Activated CD4-positive, alpha-beta T cell treated with anti-CD3 and anti-CD28 coated beads, Interleukin-2, amount 10 ng/mL, durations not matched to agents 24 days and 14 days (primary cell): ENCODE measurements at places on chromosomes 2 and 18. TPM values are rescaled to one million over a fixed set of nuclear protein-coding genes. Genes with fewer than 3 reads are reported as not detected.

- no peak overlapping the region for H3K27ac ChIP-seq
- DNase-seq: no peak
- H3K27me3 ChIP-seq: peaks cover 5% of the 10 kb centered on the region
Measured at GRCh38 chr18:36648803-36649202, 180.0 kb downstream of the TPGS2 start.

DNA sequence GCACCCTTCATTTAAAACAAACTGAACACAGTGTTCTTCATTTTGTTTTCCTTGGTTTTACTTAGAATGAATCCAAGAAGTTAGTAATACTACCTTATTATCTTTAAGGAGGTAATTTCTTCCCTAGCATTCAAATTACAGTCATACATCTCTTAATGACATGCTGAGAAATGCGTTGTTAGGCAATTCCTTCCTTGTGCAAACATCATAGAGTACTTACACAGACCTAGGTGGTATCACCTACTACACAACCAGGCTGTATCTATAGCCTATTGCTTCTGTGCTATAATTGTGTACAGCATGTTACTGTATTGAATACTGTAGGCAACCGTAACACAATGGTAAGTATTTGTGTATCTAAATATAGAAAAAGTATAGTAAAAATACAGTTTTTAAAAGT is 8.4 kb upstream of the CABYR start:
- DNase-seq: no peak
- H3K36me3 ChIP-seq: peaks cover 52% of the 10 kb centered on the region
- H3K4me1 ChIP-seq: no peaks in the 10 kb centered on the region
- H3K4me3 ChIP-seq: no peak overlapping the region

GRCh38 chr2:145740302-145740701 is 1220.4 kb upstream of the ZEB2 start:
- H3K27ac ChIP-seq: peak overlapping the region; percentile 26
- H3K4me1 ChIP-seq: peaks cover 11% of the 10 kb centered on the region
- peaks cover 1% of the 10 kb centered on the region for H3K27me3 ChIP-seq
- no peak for DNase-seq

- H3K4me3 ChIP-seq: no peak overlapping the region
- H3K36me3 ChIP-seq: no peaks in the 10 kb centered on the region
- H3K27ac ChIP-seq: no peak overlapping the region
- no peaks in the 10 kb centered on the region for H3K4me1 ChIP-seq
- no peaks in the 10 kb centered on the region for H3K27me3 ChIP-seq
- no peak for DNase-seq
Measured at GRCh38 chr2:149703281-149703680, 115.7 kb upstream of the MMADHC start.

DNA sequence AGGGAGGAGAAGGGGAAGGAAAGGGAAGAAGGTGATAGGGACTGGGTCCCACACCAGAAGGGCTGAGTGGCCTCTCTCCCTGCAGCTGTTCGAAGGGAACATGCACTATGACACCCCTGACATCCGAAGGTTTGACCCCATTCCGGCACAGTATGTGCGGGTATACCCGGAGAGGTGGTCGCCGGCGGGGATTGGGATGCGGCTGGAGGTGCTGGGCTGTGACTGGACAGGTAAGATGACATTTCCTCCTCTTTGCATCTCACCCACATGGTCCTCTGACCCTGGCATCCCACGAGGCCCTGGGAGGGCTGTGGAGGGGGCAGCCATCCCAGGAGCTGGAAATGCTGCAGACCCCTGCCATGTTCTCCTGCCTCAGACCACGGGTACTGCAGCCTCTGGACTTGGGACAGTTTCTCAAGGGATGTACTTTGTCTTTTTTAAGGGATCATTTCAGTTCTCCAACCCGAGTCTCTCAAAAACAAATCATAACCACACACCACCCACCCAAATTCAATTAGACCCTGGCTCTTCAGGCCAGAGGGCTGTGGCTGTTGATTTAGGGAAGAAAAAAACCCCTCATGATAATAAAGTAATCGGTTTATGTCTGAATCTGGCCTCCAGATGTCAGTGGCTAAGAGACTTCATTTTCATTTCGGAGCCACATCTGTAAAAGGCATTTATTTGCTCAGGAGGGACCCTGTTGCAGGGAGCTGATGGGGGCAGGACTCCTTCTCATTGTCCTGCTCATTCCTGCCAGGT is 63.5 kb downstream of the NRP2 start:
- peaks cover 16% of the 10 kb centered on the region for H3K36me3 ChIP-seq
- DNase-seq: no peak
- H3K27me3 ChIP-seq: peaks cover 4% of the 10 kb centered on the region
- H3K4me1 ChIP-seq: no peaks in the 10 kb centered on the region

DNA sequence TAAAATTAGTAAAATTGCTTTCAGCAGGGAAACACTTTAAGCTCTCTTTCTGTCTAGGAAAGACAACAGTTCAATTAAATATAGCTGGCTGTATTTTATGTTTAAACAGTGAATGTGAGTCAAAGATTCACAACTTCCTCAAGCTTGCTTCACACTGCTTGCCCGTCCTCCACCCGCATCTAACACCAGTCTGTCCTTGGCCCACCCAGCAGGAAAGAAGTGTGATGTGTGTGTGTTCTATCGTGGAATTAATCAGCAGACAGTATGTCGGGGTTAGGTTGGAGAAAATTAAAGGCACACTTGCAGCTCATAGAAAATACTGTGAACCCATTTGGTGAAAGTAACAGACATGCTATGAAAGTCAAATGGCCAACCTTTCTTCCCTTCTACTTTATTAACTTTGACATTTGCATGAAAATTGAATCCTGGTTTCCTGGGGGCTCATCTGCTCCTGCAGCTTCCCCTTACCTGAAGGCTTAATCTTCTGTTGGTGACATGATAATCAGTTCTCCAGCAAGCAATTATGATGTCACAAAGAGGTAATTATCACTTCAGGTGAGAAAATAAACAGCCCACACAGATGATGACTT is 182.0 kb downstream of the UXS1 start:
- DNase-seq: no peak
- H3K4me3 ChIP-seq: no peak overlapping the region
- H3K36me3 ChIP-seq: peaks cover 1% of the 10 kb centered on the region
- peaks cover 2% of the 10 kb centered on the region for H3K4me1 ChIP-seq
- H3K27me3 ChIP-seq: no peaks in the 10 kb centered on the region
- no peak overlapping the region for H3K27ac ChIP-seq

- H3K27ac ChIP-seq: no peak overlapping the region
- no peak overlapping the region for H3K4me3 ChIP-seq
- no peaks in the 10 kb centered on the region for H3K4me1 ChIP-seq
Measured at GRCh38 chr2:240032406-240033329, 2.4 kb upstream of the OR6B2 start.

GRCh38 chr2:185082749-185083148 is 484.4 kb downstream of the ZNF804A start:
- no peak overlapping the region for H3K27ac ChIP-seq
- no peak overlapping the region for H3K4me3 ChIP-seq
- DNase-seq: no peak
- H3K27me3 ChIP-seq: no peaks in the 10 kb centered on the region
- no peaks in the 10 kb centered on the region for H3K36me3 ChIP-seq

GRCh38 chr18:45980229-45980628 is 13.1 kb upstream of the EPG5 start:
- no peak overlapping the region for H3K27ac ChIP-seq
- H3K27me3 ChIP-seq: no peaks in the 10 kb centered on the region
- no peak for DNase-seq
- H3K4me3 ChIP-seq: no peak overlapping the region
- H3K4me1 ChIP-seq: no peaks in the 10 kb centered on the region

Gene PFN4
- 0.47 TPM in 1 of 2 replicates, not detected in the other for total RNA-seq

Gene GKN2
- not detected in 2 replicates for total RNA-seq

Gene NCOA1
- 24.6 and 25.9 TPM in 2 replicates for total RNA-seq
